NCI-H524 treated with DMSO at 0.1 percent for 48 hours (cell line): ENCODE measurements at places on chromosomes 12 and 14.

DNA sequence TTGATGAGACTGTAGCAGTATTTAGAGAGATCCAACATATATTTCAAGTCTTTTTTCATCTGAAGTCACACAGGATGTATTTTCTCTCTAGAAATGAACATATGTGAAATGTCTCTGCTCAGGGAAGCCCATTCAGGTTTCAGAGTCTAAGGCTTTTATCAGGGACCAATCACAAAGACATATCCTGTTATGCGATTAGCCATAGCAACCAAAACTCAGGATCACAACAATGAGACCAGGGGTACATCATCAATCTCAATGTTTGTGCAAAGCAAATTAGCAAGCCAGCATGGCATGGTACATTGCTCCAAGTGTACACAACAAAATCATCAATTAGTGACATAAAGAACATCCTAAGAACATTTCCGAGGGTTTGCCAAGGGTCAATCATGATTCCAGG, 99.2 kb upstream of the AMN1 start:
- no peak for DNase-seq

DNA sequence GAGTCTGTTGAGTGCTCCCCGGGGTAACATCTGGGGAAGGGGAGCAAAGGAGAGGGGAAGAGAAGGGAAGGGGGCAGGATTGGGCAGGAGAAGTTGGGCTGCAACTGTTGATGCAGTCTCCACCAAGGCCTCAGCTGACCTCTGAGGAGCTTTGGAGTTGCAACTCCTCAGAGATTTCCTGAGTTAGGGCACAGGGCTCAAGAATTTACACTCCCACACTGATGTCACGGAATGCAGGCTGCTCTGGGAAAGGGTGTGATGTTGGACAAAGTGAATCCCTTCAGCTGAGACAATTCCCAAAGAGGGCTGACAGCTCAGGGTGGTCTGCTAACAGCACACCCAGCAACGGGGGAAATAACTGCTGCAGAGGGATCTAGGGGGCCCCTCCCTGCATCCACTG, 295.6 kb downstream of the PCNX1 start:
- no peak for DNase-seq

- no peak for DNase-seq
Measured at GRCh38 chr12:8069582-8069981, 3.4 kb upstream of the C3AR1 start.

GRCh38 chr14:35304812-35305462, 12.8 kb downstream of the PSMA6 start:
- no peak for DNase-seq

- no peak for DNase-seq
Measured at GRCh38 chr14:80055667-80056496, 155.4 kb downstream of the DIO2 start.

GRCh38 chr12:50734409-50735263, 29.3 kb upstream of the ATF1 start:
- no peak for DNase-seq

GRCh38 chr12:124541322-124541721, 26.1 kb downstream of the NCOR2 start:
- no peak for DNase-seq

DNA sequence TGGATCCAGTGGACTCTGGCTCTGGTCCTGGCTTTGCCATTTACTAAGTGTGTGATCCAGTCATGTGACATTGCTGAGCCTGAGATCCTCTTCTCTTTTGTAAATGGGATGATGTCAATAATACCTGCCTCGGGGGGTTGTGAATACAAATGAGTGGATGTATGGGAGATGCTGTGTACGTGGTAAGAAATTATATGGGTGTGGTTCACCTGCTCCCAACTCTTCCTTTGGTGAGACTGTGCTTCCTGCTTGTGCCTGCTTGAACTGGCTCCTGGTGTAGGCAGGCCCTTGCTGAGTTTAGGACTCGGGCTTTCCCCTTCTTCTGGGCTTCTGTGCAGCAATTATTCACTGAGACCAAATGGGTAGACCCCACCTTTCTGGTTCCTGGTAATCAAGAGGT, 189.5 kb upstream of the FRMD6 start:
- DNase-seq: no peak

DNA sequence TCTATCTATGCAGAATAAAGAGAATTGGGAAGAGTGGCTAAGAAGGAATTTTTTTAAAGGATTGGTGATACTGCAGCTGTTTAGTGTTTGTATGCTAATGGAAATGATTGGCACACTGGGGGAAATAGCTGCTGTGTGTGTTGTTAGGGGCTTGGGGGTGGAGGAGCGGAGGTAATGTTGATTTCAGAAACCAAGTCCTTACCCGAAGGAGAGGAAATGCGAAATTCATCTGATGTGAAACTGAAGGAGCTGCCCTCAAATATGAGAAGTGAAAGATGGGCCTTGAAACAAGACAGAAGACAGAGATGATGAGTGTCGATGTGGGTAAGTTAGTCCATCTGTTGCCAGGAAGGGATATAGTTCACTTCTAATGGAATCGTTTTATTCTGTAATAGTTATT, 21.2 kb upstream of the RNASE12 start:
- DNase-seq: no peak

GRCh38 chr14:75742867-75743266, 81.8 kb downstream of the TTLL5 start:
- DNase-seq: no peak
